A172 (cell line): ENCODE measurements at places on chromosomes 6 and 20. TPM values are rescaled to one million over a fixed set of nuclear protein-coding genes. Genes with fewer than 3 reads are reported as not detected.

FOXC1 gene
- 3.5 and 4.6 TPM in 2 replicates for total RNA-seq

GRCh38 chr6:117311310-117311709, 46.0 kb downstream of the VGLL2 start:
- DNase-seq: no peak

DNA sequence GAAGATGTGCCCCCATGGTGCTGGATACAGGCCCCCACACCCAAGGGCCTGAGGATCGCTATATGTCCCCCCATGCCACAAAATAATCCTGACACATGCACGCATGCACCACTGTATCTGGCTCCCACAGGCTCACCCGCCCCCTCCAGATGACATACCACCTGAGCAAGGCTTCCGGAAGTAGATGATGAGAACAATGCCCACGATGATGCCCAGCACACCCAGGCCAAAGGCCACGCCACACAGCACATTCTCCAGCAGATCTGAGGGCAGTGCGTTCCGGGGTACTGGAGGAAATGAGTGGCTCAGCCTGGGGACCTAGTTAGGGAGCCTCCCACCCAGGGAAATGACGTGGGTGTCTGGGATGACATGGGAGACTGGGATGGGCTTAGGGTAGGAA, 3.8 kb downstream of the HLA-DMA start:
- no peak for DNase-seq

- DNase-seq: no peak
Observed at GRCh38 chr6:110191477-110191876, 11.2 kb downstream of the CDC40 start.
